ENCODE measurements at places on chromosomes 11 and 22. TPM values are rescaled to one million over a fixed set of nuclear protein-coding genes. Genes with fewer than 3 reads are reported as not detected.

Gene FXYD6
- polyA plus RNA-seq: 148 TPM

Gene DKK3
- 168 TPM for polyA plus RNA-seq

- DNase-seq: no peak
Measured at GRCh38 chr11:129035244-129035643, 92.6 kb upstream of the TP53AIP1 start.

GRCh38 chr22:43411869-43412807 is at the start of gene MPPED1:
Gene MPPED1 (plus strand): TSS chr22:43412014. CDS start chr22:43424986, 12,972 bp downstream.
- no peak for DNase-seq

- DNase-seq: peak; percentile 65
Measured at GRCh38 chr11:95068549-95068948, 1.8 kb downstream of the SRSF8 start.
